Muscle of leg (tissue), 16 donors: ENCODE measurements at places on chromosomes 13 and 19. TPM values are rescaled to one million over a fixed set of nuclear protein-coding genes. Genes with fewer than 3 reads are reported as not detected.

DNA sequence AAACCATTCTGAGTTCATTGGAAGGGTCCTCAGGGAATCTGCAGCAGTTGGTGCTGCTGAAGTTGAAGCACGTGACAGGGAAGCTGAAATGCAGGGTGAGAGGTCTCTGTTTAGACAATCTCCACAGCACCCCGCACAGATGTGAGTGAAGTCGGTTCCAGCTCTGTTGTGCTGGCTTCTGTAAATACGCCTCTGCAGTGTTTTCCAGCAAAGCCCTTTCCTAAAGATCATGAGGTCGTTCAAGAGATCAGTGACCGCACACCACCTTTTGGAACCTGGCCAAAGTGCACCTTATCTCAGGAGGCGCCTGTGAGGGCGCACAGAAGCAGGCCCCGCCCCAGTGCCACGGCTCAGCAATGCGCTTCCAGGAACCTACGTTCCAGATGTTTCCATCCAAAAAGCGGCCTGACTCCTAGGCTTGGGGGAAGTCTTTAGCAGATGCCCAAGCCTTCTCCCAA lies 10.8 kb downstream of the CUL4A start:
- H3K27me3 ChIP-seq: no peaks in the 10 kb centered on the region
- DNase-seq: no peak
- H3K4me3 ChIP-seq: no peak overlapping the region
- H3K4me1 ChIP-seq: peaks cover 5% of the 10 kb centered on the region

The ZNF44 gene
- total RNA-seq: 12.5 TPM

DNA sequence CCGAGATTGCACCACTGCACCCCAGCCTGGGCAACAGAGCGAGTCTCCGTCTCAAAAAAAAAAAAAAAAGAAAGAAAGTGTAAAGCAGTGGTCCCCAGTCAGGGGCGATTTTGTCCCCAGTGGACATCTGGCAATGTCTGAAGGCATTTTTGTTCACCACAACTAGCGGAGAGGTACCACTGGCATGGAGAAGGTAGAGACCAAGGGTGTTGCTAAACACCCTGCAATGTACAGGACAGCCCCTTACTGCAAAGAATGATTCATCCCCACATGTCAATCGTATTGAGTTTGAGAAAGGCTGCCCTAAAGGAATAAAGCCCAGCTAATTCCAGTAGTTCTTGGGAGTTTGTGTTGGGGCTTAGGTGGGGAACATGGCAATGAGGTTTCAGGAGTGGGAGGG lies 38.7 kb downstream of the CYP4F2 start:
- H3K4me3 ChIP-seq: no peak overlapping the region
- no peaks in the 10 kb centered on the region for H3K36me3 ChIP-seq
- H3K27me3 ChIP-seq: peaks cover 5% of the 10 kb centered on the region
- no peak for DNase-seq

DNA sequence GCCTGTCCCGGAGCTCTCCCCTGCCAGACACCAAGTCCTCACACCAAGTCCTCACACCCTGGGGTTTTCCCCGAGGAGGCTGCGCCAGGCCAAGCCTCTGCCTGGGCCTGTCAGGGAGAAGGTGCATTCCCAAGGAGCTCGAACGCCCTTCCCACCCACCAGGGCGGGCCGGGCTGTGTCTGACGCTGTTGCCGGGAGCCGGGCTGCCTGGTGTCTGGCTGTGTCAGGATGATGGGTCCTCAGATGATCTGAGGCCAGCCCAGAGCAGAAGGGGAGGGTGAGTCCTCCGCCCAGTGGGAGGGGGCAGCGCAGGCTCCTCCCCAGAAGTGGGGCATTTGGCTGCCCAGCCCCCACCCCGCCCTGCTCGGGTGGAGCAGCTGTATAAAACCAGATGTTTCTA lies 2.3 kb upstream of the HAS1 start:
- no peak overlapping the region for H3K4me3 ChIP-seq
- no peak overlapping the region for H3K27ac ChIP-seq
- peaks cover 11% of the 10 kb centered on the region for H3K4me1 ChIP-seq
- peak; percentile 63 for DNase-seq

GRCh38 chr13:91312324-91312723 lies 35.2 kb upstream of the MIR17HG start:
- H3K36me3 ChIP-seq: no peaks in the 10 kb centered on the region
- no peaks in the 10 kb centered on the region for H3K27me3 ChIP-seq
- H3K4me1 ChIP-seq: no peaks in the 10 kb centered on the region
- H3K4me3 ChIP-seq: no peak overlapping the region
- no peak for DNase-seq

The SBK2 gene
- 0.89 TPM for total RNA-seq

The VSTM2B gene
- 0.27 TPM for total RNA-seq

DNA sequence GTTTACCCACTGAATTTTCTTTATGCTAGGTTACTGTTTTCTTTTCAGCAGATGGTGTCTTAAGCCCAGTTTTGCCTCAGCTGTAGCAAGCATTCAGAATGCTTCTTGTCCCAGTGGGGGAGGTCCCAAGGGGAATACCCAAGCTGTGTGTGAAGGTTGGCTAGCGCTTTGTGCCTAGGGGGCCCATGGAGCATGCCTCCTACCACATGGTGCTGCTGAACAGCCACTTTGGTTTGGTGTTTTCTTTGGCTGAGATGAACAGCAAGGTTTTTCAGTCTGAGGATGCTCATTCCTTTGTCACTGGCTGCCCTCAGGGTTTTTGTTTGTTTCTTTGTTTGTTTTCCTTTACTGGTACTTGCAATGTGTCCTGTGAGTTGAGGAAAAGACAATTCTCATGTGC lies 99.0 kb downstream of the PCDH20 start:
- no peaks in the 10 kb centered on the region for H3K4me1 ChIP-seq
- H3K27me3 ChIP-seq: no peaks in the 10 kb centered on the region
- no peak overlapping the region for H3K4me3 ChIP-seq
- H3K36me3 ChIP-seq: no peaks in the 10 kb centered on the region
- H3K27ac ChIP-seq: no peak overlapping the region

The ESD gene
- 126 TPM for total RNA-seq

DNA sequence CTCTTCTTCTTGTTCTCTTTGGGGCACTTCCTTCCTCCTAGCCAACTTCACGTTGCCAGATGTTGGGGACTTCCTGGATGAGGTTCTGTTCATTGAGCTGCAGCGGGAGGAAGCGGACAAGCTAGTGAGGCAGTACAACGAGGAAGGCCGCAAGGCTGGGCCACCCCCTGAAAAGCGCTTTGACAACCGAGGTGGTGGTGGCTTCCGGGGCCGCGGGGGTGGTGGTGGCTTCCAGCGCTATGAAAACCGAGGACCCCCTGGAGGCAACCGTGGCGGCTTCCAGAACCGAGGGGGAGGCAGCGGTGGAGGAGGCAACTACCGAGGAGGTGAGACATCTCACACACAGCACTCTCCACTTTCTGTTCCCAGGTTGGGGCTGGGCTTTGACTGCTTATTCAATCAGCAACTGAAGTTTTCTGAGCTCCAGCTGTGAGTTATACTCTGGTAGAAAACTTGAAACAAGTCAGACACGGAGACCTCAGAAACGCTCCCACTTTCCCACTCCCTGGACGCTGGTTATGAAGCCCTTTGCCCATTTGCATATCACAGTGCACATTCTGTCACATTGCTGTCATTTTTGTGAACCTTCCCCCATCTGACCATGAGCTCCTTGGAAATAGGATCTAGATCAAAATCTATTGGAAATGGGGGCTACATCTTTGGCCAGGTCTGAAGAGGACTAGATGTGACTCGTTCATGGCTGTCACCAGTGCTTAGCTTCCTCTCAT lies 7.2 kb upstream of the CCDC97 start:
- peaks cover 87% of the 10 kb centered on the region for H3K36me3 ChIP-seq
- H3K27me3 ChIP-seq: no peaks in the 10 kb centered on the region
- no peak overlapping the region for H3K27ac ChIP-seq
- no peak overlapping the region for H3K4me3 ChIP-seq
- DNase-seq: peak; percentile 53
